ENCODE measurements at places on chromosomes 6 and 20.

GRCh38 chr6:123640567-123641187, 3.9 kb upstream of the TRDN start:
- no peak for DNase-seq

- no peak for DNase-seq
These were observed 127.2 kb upstream of the SUPT3H start for GRCh38 chr6:45504947-45505346.

GRCh38 chr20:7031222-7031621, 263.7 kb downstream of the BMP2 start:
- no peak for DNase-seq

GRCh38 chr6:73200735-73201134, 24.6 kb downstream of the KHDC1L start:
- DNase-seq, result no peak

- DNase-seq, result no peak
These were observed 132.1 kb downstream of the JPH2 start for GRCh38 chr20:44054849-44055248.

- DNase-seq, result peak; percentile 36
These were observed 296 bp downstream of the ADNP start for GRCh38 chr20:50930976-50931305.

DNA sequence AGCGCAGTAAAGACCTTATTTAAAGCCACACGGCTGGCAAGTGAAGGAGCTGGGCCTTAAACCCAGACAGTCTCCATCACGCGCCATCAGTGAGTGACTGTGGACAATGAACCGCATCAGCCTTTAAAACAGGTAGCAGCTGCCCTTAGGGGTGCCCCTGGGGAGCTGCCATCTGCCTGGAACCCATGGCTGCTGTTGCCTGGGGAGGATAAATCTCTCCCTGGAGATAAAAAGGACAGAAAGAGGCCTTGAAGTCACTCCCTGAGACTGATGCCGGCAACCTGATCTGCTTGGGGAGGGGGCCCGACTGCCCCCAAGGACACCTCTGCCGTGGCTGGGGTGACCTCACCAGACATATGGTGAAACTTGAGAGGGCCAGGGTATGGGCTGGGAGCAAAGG, 73.5 kb downstream of the PREX1 start:
- no peak for DNase-seq

GRCh38 chr20:57788936-57789613, 79.3 kb upstream of the PMEPA1 start:
- DNase-seq, result no peak

DNA sequence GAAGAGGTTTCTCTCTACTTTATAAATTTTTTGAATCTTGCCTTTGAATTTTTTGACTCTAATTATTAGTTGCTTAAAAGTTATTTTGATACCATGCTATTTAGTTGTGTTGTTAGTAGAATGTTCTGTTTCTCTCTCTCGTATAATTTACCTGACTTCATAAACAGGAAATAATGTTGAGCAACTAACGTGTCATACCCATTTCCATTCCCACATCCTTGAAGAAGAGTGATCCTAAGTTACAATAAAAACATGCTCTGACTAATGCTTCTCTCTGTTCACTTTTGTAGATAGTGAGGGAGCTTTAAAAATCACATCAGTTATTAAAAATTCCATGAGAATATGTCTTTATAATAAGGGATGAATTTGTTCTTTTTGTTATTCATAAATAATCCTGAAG, 69.7 kb downstream of the SAMD5 start:
- no peak for DNase-seq

DNA sequence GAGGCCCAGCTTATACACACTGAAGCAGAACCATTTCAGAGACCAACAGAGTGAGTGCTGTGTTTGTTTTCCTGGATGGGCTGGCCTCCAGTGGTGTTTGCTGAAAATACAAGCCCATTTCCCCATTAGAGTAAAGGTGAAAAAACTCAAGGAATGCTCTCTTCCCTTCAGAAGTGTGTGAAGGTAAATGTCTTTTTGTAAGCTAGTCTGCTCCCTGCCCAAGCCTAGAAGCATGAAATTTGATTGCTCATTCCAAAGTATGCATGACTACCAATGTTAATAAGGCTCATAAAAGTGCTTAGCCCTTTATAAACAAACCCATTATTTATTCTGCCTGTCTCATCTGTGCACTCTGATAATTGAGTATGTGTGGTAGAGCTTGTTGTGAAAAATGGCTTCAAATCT, 59.1 kb downstream of the ADGRF1 start:
- DNase-seq, result no peak

GRCh38 chr6:11291582-11291981, 59.1 kb upstream of the NEDD9 start:
- no peak for DNase-seq

DNA sequence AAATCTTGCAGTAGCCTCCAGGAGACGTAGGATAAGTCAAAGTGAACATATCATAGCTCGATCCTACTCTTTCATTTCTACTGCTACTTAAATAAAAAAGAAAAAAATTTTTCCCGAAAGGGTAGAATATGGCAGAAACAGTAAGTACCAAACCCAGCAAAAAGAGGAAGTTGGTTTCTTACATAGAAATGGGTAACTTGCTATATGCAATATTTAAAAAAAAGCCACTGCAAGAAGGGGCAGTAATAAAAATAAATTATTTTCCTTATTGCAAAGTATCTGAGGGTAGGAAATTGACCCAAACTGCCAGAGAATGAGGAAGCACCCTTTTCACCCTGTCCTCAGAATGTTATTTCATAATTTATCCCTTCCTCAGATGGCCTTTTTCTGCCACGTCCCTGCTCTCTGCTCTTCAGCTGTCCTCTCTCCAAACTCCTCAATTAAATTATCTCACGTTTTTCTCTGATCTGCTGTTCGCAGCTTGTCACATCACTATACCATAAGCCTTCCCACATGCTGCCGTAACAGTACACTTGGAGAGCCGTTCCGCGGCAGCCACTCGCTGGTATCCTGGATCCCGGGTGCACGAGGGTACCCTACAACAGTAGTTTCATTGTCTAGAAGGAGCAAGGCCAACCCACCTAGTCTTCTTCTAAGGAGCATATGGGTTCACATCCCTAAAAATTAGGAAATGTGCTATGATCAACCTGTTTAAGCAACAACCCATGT, 149.6 kb downstream of the BACH2 start:
- no peak for DNase-seq

Data from GM19239 (cell line).